ENCODE measurements at places on chromosomes 6 and 20.

- no peak for DNase-seq
These were observed 246.9 kb downstream of the PACRG start for GRCh38 chr6:162974685-162975084.

DNA sequence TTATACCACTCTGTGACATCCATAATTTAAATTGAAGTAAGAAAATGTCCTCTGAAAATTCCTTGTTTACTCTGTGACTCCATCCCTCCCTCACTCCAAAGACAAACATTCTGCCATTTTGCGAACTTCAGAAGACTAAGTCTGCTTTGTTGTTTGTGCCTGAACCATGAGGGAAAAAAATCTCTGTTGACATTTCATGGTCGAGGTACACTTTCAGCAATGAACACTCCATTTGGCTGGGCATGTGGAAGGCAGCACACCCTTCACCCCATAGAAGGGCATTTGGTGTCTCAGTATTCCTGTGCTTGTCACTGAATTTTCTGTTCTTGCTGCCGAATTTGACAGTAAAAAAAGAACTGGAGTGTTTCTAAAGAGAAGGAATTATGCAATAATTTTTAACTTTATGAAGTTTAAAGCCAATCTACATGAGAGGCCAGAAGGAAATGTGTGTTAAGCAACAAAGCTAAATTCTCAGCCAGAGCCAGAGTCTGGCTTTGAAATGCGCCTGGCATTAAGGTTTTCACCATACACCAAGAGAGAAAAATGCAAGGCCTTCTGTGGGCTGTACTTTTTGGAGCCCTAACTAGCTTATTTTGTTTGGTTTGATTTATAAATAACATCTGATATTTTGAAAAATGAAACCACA, 4.7 kb upstream of the PBOV1 start:
- no peak for DNase-seq

DNA sequence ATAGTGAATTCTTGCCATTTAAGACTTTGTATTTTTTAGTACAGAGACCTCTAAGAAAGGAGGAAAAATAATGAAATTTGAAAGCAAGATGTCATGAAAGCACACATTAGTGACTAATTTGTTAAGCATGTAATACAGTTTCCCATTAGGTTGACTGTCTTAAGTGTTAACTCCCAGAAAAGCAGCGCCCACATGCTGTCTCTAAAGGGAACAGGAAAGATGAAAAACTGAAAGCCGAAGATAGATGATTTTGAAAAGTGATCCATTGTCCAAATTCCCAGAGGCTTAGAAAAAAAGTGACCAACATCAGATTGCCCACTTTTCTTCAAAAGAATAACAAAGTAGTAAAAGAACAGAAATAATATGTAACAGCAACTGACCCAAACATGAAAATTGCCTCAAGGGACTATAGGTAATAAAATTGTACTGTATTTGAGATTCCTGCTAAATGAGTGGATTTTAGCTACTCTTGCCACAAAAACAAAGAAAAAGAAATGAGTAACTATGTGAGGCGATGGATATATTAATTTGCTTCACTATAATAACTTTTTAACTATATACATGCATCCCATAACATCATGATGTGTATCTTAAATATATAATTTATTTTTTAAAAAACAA, 83.2 kb upstream of the OGFRL1 start:
- DNase-seq, result no peak

DNA sequence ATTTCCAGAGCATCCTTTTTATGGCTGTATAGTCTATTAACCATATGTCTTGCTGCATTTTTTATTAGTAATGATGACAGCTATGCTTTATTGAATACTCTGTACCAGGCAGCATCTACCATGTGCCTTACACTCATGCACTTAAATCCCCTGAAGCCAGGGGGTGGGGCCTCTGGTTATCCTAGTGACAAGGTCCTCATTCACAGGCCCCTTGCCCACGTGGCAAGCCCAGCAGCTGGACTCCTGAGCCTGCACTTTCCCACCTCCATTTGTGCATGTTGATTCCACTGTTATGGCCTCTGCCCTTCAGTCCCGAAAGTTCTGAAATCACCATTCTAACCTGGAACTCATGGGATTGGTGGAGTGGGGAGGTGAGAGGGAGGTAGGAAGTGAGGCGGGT, 22.3 kb downstream of the ACTR5 start:
- no peak for DNase-seq

DNA sequence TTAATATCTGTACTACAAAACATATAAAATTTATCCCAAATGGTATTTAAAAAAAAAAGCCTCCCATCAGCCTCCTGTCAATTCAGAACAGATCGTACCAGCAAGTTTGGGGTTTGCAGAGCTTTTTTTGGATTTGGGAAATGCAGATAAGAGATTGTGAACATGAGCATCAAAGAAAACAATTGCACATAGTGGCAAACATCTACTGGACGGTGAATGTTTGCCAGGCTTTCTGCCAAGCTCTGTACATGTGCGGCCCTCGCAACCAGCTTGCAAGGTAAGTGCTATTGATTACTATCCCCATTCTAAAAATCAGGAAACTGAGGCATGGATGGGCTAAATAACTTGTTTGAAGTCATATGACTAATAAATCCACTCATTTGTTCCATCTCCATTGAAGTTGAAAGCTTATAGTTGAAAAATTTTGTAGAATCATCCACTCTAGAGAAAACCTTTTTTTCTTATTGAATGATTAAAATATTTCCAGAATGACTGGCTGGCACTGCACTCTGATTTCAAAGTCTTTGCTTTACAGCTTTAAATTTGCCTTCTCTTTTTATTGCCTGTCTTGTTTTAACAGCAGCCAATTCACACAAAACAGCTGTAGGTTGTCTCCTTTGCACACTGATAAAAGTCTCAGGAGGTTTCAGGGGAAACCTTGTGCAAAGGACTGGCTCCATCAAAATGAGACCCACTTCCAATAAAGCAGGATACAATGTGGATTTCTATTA, 37.4 kb upstream of the SIRT5 start:
- no peak for DNase-seq

DNA sequence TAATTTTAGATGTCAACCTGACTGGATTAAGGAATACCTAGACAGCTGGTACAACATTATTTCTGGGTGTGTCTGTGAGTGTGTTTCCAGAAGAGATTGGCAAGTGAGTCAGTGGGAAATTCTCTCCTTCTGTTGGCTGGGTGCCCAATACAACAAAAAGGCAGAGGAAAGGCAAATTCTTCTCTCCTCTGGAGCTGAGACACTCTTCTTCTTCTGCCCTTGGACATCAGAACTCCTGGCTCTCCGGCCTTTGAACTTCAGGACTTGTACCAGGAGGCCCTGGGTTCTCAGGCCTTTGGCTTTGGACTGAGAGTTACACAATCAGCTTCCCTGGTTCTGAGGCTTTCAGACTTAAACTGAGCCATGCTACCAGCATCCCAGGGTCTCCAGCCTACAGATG, 7.8 kb upstream of the BTN3A1 start:
- no peak for DNase-seq

DNA sequence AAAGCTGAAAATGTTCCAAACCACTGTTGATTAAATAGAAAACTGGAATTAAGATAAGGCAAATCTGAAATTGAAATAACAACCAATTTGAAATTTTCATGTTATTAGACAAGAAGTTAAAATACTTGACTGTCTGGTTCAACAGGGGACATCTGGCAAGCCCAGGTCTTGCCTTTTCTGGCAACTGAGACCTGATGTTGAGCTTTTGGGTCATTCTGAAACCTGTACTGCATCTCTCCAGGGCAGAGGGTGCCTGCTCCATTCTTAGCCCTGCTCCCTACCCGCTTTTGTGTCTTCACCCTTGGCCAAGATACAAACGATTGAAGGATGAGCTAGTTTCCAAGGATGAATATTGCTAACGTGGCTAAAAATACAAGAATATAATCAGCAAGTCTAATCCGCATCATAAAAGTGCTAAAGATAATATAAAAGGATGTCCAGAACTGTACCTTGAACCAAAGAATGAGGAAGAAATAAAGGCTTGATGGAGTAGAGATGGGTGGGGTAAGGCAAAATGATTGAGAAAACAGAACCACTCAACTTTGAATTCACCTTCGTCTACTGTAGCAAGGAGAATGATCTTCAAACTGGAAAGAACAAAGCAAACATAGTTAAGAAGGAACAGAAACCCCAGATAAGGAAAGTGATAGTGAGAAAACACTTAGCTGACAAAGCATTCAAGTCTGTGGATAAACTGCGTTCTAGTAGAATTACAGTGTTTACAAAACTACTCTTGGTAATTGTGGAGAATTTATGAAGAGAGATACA, 109.8 kb upstream of the MAN1A1 start:
- no peak for DNase-seq

DNA sequence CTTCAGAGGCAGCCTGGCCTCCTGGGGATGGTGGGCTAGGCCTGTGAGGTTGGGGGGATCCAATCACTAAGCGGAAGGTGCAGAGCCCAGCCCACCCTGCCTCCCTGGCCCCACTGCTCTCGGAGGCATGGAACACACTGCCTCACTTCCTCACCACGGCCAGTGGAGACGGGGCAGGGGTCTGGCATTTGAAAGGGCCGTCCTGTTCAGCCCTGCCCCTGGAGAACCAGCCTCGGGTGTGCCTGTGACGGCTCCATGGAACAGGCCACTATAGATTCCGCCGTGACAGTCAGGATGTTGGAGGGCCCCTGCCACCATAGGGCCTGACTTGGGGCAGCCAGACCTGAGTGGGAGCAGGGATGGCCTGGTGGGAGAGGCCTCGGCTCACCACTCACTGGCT, 110.2 kb downstream of the DACT2 start:
- DNase-seq, result no peak

GRCh38 chr6:157221049-157221816, 102.1 kb downstream of the TMEM242 start:
- peak; percentile 87 for DNase-seq

DNA sequence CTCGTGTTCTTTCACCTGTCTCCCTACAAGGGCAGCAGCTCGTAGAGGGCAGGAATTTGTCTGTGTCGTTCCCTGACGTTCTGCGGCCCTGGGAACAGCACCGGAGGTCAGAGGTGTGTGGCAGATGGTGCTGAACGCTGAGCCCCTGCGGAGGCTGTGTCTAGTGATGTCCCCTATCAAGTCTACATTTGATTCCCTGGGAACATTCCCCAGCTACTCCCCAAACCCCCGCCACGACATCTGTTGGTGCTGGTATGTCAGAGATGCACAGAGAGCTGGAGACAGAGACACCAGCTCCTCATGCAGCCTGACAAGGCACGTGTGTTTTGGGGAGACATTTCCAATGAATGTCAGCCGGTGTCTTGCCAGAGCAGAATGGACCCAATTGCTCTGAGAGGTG, 7.7 kb downstream of the PMEPA1 start:
- DNase-seq, result no peak

- no peak for DNase-seq
These were observed 41.8 kb upstream of the TINAG start for GRCh38 chr6:54266400-54266923.

DNA sequence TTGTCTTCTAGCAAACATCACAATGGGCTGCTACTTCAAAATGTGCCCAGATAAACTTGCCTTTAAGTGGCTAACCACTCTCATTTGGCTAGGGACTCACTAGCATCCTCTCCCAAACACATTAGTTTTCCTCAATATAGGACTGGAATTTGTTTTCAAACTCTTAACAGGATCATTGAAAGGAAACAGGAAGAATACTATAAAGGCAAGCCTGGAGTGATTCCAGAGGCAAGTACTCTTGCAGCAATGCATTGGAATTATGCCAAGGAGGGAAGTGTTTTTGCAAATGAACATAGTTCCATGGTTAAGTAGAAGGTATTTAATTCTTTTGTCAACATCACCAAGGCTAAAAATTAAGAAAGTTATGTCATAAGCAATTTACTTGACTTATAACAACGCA, 12.2 kb downstream of the EPHA7 start:
- DNase-seq, result no peak

- no peak for DNase-seq
These were observed 441.1 kb upstream of the JARID2 start for GRCh38 chr6:14804785-14805210.

- no peak for DNase-seq
These were observed 66.2 kb downstream of the GNAS-AS1 start for GRCh38 chr20:58784321-58785074.

GRCh38 chr20:62734881-62735280, 26.2 kb downstream of the NTSR1 start:
- no peak for DNase-seq

GRCh38 chr20:36465109-36466080, 75.9 kb upstream of the MYL9 start:
- DNase-seq, result peak; percentile 98

GRCh38 chr20:21608777-21609176, 94.9 kb upstream of the NKX2-2 start:
- no peak for DNase-seq

DNA sequence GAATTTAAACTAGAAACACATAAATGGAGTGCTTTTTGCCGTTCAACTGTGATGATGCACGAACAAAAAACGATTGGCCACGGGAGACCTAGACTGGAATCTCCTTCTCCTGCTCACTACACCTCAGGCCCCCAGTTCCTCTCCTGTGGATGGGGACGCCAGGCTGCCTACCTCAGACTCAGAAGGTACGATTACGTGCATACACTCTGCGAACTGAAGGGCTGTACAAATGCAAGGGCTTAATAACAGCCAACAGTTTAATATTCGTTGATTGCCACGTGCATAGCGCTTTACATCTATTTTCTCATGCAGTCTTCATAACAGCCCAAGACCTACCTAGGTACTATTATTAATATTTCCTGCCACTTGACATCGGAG, 495 bp upstream of the ARMC2 start:
- no peak for DNase-seq

- DNase-seq, result peak; percentile 71
These were observed 19.8 kb upstream of the MAP1LC3A start for GRCh38 chr20:34538671-34539123.

DNA sequence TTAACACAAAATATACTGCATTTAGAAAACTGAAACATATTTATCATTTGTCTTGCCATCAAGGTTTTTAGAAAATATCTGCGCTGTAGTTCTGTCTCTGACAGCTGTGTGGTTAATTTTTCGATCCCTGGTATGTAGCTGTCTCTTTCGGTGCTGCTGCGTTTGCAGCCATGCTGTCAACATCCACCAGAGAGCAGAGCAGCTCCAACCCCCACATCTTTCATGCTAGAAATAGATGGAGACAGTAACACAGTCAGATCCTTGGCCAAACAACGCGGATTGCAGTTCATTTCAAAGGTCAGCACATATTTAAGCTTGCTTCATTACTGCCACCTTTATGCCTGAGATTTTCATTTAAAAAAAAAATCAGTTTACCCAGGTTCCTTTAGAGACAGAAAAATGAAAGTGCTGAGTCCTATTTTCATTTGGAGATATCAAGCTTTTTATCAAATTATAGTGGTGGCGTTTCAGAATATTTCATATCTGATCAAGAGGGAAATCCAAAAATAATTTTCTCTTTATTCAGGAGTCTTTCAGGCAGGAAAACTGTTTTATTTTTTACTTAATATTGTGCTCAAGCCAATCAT, 157.7 kb upstream of the MMS22L start:
- DNase-seq, result peak; percentile 74

DNA sequence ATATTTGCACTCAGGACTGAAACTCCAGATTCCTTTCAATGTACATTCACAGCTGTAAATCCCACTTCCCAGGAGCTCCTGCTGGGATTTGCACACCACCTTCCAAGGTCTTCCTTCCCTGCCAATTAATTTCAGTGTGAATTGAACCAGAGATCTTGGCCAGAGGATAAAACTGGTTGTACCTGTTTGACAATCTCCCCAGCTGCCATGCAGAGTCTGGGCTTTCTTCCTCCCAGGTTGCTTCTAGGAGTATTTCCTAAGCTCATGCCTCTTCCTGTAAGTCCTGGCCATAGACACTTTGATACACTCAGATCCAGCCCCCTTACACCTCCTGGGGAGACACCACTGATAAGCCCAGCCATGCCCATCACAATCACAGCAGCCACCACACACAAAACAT, 15.6 kb downstream of the MAFB start:
- DNase-seq, result peak; percentile 71

GRCh38 chr6:43297644-43298564, at the start of gene SLC22A7:
TSS of gene SLC22A7 (plus strand) at chr6:43298260. CDS start at chr6:43298359, 99 bp downstream.
- peak; percentile 38 for DNase-seq

All from islet precursor cell (in vitro differentiated cells).